ENCODE measurements at places on chromosomes 11 and 22.

GRCh38 chr11:63666874-63667273, 4.3 kb downstream of the ATL3 start:
- no peak for DNase-seq

- no peak for DNase-seq
These were observed 787.4 kb downstream of the TBC1D22A start for GRCh38 chr22:47549741-47550340.

DNA sequence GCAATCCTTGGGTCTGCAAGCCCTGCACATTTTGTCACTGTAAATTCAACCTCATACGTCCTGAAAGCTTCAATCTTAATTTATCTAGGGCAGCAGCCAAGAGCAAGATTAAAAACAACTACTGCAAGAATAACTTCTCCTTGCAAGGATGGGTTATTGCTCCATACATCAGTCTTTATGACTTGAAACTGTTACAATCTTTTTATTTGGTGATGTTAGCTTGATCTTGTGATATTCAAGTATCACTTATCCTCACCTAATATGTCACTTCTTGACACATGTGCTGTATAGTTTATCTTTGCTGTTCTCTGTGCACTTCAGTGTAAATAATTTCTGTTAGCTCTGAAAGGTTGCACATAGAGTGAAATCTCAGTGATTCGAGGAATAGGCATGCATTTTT, 14.7 kb upstream of the APLP2 start:
- no peak for DNase-seq

DNA sequence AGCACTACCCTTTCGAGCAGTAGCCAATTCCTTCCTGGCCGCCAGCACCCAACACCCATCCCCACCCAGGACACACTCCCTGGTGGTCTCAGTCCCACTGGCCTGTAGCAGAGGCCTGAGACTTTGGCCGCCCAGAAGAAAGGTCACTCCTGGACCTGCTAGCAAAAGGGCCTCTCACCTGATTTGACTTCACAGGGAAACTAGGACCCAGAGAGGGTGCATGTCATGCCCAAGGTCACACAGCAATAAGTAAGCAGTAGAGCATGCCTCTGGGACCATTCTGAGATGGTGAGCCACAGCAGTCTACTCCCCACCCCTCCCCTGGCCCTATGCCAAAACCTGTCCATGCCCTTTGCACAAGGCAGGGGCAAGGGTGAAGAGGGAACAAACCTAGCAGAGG, 7.3 kb downstream of the ARRB1 start:
- no peak for DNase-seq

DNA sequence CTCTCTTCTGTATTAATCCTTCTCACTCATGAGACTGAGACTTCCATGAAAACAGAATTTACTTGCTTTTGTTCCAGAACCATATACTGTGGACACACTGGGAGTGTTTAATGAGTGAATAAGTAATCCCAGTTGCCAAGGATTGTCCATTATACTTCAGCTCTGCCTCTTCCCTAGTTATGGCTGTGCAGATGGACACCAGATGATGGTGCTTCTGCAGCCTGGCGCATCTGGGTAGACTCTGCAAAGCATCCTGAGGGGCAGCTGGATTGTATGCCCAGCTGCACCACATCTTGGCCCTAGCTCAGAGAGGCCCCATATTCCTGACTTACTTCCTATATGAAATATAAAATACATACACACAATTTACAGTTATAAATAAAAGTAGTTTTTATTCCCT, 43.5 kb downstream of the DBX1 start:
- DNase-seq = no peak

DNA sequence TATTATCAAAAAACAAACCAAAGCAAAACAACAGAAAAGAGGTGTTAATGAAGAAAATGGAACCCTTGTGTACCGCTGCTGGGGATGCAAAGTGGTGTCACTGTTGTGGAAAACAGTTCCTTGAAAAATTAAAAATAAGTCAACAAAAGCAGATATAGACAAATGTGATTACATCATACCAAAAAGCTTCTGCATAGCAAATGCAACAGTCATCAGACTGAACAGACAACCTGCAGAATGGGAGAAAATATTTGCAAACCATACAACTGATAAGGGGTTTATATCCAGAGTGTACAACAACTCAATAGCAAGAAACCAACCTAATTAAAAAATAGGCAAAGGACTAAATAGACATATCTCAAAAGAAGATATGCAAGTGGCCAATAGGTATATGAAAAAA, 22.9 kb upstream of the CARS1 start:
- DNase-seq = no peak

- no peak for DNase-seq
These were observed 94.9 kb downstream of the SLC17A6 start for GRCh38 chr11:22433094-22433455.

DNA sequence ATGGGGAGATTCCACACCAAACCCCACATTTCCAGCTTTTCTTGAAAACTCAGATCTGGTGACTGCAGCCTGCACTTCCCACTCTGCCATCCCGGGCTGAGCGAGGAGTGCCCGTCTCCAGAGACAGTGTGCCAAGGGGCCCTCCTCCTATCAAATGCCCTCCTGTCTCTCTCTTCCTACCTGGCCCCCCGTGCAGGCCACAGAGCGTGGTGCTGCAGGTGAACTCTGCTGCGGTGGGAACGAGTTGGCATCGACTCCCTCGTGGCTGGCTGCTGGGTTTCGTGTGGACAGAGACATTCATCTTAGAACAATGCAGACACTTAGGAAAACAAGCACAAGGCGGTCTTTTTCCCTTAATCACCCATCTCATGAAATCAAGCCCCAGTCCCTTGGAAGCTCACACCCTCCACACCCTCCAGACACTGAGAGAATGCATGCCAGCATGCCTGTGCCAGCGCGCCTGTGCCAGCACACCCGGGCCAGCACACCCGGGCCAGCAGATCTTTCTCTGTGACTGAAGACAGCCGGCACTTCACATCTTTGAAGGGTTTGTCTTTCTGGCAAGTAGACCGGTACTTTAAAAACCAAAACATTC, 65.0 kb downstream of the PARVB start:
- DNase-seq = no peak

DNA sequence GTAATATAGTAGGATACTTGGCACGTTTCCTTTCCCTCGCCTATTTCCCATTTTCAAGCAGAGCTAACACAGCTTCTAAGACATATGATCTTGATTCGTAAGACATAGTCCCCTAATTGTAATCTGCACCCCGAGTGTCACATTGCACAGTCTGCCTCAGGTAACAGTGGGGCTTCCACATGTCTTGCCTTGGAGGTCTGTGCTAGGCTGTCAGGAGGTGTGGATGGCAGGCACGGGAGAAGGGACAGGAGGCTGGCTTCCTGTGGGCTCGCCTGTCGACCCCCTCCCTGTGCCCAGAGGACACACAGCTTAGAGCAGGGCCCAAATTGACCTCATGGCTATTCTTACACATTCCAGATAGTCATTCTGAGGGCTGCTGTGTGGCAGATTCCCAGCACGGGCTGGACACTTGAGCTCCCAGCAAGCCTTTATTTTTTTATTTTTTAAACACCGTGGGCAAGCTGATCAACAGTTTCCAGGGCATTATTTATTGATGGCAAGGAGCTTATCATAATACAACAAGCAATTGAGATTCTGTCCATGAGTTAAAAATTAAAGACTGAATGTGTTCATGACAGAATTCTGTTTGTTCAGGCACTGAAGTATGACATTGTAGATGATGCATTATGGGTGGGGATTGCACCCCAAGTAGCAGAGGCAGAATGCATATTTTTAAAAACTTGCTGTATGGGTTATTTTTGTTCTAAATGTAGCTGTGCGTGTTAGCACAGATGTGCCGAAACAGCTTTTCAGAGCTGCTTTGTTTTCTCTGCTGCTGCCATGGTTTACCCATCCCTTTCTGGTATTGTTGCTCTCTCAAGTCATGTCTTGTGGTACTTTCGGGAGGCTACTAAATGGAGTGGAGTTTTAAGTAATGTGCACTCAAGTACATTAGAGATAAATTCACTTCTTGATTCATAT, 113.0 kb downstream of the ATXN10 start:
- no peak for DNase-seq

DNA sequence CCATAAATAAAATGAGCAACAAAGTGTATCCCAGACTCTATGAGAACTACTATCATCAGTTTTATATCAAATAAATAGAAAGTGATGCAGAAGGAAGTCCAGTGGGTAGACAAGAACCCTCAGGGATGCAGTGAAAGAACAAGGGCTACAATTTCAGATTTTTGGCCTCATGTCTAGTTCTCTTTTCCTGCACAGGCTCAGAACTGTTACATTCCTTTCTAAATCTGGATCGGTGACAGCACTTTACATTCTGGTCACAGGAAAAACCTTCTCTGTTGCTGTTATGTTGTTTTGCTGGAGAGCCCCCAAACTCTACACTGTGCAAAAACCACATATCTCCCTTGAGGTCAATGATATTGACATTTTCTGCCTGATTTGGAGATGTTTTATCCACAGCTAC, 108.8 kb upstream of the ANO5 start:
- DNase-seq = no peak

DNA sequence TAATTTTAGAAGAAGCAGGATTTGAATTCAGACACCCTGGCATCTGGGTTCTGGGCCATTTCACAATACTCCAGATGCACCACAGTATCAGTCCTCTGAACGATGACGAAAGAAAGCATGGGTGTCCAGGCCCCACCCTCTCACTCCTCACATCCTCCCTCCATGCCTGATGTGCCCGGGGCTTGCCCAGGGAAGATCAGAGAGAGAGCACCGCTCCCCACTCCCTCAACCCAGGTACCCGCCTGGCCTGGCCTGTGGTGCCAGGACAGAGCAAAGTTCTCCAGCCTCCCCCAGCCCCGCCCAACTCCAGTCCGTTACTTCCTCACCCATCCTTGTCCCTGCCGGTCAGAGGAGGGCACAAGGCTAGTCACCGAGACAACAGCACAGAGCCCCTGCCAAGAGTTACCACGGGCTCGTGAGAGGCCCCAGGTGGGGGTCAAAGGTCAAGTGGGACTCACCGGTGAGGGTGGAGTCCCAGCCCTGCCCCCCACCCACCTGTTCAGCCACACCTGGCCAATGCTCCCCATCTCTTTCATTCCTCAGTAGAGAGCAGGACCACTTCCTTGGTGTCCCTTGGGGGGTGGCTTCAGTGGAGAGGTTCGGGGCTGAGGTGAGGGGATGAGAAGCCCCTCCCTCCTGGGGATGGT, 8.1 kb downstream of the BCL9L start:
- DNase-seq = no peak

GRCh38 chr11:122113836-122114825, 1.9 kb downstream of the BLID start:
- no peak for DNase-seq

- DNase-seq = no peak
These were observed 21.2 kb upstream of the IL17RA start for GRCh38 chr22:17063411-17064106.

- DNase-seq = no peak
These were observed 7.6 kb upstream of the MAPK11 start for GRCh38 chr22:50277761-50278160.

DNA sequence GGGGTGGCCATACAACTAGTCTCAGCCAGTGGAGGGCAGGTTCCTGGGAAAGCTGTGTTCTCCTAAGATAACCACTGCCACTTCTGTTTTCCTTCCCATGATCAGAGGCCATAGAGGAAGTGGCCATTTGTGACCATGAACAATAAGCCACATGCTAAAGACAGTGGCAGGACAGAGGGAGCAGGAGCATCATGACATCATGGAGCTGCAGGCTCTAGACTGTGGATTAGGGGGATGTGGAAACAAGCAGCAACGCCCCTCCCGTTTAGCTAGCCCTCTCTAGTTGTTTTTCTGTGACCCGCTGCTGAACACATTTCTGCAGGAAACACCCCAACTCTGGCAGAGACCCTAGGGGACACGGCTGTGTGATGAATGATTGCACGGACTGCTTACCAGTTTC, 195.0 kb upstream of the NECTIN1 start:
- no peak for DNase-seq

GRCh38 chr22:41401781-41402648, 20.3 kb downstream of the TEF start:
- DNase-seq = peak; percentile 80

DNA sequence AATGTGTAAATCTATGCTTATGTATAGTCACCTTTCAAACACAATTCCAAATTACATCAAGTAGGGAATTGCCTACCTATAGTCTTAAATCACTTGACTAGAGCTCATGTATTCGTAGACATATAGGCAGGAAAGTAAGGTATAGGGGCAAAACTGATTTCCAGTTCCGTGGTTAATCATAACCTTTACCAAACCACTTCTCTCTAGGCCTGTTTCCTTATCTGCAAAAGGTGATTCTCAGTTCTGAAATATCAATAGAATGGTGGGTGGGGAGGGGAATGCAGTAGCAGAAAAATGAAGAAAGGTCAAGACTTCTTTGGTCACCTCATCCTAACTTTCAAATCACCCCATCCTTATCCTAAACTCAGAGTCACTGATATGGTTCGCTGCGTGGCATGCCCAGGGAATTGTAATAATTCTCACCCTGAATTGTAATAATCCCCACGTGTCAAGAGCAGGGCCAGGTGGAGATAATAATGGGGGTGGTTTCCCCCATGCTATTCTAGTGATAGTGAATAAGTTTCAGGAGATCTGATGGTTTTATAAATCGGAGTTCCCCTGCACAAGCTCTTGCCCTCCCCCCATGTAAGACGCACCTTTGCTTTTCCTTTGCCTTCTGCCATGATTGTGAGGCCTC, 1.9 kb upstream of the ANO5 start:
- no peak for DNase-seq

GRCh38 chr22:31295831-31296657, 3.8 kb upstream of the PIK3IP1 start:
- no peak for DNase-seq

GRCh38 chr11:60756307-60757032, at the start of gene MS4A15:
Gene MS4A15 (plus strand): TSS chr11:60756867. CDS start chr11:60763734, 6,867 bp downstream.
- DNase-seq = no peak

- DNase-seq = no peak
These were observed 85.2 kb downstream of the GALNT18 start for GRCh38 chr11:11536650-11537049.

- peak; percentile 34 for DNase-seq
These were observed 61.5 kb upstream of the EMID1 start for GRCh38 chr22:29143941-29144785.

DNA sequence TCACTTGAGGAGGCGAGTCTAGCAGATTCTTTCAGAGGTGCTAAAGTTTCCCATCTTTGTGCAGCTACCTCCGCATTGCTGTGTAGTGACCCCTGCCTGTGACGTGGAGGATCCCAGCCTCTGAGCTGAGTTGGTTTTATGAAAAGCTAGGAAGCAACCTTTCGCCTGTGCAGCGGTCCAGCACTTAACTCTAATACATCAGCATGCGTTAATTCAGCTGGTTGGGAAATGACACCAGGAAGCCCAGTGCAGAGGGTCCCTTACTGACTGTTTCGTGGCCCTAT, 8.9 kb upstream of the SAMM50 start:
- no peak for DNase-seq

GRCh38 chr11:126676536-126676935, 321.1 kb downstream of the ST3GAL4 start:
- no peak for DNase-seq

- no peak for DNase-seq
These were observed 138.8 kb upstream of the UBASH3B start for GRCh38 chr11:122516686-122517085.

- no peak for DNase-seq
These were observed 46.6 kb downstream of the WNT7B start for GRCh38 chr22:45930324-45930723.

- no peak for DNase-seq
These were observed 159.1 kb upstream of the CARD18 start for GRCh38 chr11:105298630-105299029.

Measured in NCI-H1694 treated with DMSO at 0.1 percent for 48 hours (cell line).